ENCODE measurements at places on chromosomes 6 and 20. TPM values are rescaled to one million over a fixed set of nuclear protein-coding genes. Genes with fewer than 3 reads are reported as not detected.

NNAT gene
- not detected for total RNA-seq

MAP7 gene
- 0.72 TPM for total RNA-seq

TMEM151B gene
- not detected for total RNA-seq

TMC2 gene
- not detected for total RNA-seq

DNA sequence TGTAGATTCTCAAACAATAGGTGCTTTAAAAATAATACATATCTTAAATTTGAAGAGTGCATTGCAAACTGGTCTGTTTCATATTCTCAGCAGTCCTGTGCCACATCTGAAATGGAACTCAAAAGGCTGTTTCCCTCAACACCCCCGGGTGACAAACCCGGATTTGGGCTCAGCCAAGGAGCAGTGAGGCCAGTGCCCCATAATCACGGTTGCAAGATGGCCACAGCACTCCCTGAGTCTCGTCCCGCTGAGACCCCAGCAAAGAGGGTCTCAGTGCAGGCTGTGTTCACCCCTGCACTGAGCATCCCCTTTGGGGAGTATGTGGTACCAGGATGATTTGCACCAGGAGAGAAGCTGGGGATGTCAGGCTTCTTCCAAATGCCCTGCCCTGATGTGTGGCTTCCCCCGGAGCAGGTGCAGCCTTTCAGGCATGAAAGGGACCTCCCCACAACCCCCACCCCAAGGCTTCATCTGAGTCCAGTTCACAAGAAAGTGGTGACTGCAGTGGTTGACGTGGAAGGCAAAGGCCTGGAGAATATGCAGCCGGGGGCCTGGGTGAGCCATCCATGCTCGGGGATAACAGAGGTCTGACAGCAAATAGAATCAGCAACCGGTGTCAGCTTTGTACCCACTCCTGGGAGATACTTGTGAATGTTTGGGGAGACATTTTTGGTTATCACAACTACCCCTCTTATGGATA, 202.9 kb downstream of the SYNDIG1 start:
- DNase-seq: no peak

GRCh38 chr20:36349384-36350170, 43.4 kb downstream of the DLGAP4 start:
- DNase-seq: no peak
